Tongue (tissue), 3 donors: ENCODE measurements at places on chromosomes 3 and 15. TPM values are rescaled to one million over a fixed set of nuclear protein-coding genes. Genes with fewer than 3 reads are reported as not detected.

Gene LPCAT4
- total RNA-seq: 12.0 TPM

Gene SECISBP2L
- 50.5 TPM for total RNA-seq

Gene APOD
- total RNA-seq: 34.5 TPM

Gene CD96
- total RNA-seq: 0.10 TPM

Gene CHCHD4
- total RNA-seq: 16.1 TPM

Gene SRGAP3
- 19.7 TPM for total RNA-seq

Gene CLDN16
- not detected for total RNA-seq

DNA sequence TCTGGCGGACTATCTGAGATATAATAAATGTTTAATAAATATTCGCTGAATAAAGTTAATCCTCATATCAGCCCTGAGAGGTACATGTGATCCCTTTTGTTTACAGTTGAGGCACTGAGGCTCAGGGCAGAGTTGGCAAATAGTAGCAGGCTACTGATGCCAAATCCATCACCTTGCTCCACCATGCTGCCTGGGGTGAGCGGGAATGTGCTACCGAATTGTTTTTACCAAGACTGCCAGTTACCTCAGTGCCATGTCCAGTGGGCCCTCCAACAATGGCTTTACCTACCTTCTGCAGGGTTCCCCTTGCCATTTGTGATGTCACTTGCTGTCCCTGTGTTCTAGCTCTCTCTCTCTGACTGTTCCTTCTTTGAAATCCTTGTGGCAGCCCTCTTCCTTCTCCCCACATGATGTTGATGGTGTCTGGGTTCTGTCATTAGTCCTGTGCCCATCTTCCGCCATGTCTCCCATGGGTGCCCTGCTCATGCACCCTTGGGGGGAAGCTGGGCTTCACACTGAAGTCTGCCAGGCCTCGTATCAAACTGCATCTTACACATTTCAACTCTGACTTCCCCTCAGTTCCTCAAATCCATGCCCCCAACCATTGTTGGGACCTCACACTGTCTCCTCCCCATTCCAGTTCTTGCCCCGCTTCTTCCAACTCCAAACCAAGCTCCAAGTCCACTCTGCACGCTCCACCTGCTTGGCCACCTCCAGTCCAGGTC, 35.4 kb downstream of the SLCO2A1 start:
- DNase-seq: no peak

DNA sequence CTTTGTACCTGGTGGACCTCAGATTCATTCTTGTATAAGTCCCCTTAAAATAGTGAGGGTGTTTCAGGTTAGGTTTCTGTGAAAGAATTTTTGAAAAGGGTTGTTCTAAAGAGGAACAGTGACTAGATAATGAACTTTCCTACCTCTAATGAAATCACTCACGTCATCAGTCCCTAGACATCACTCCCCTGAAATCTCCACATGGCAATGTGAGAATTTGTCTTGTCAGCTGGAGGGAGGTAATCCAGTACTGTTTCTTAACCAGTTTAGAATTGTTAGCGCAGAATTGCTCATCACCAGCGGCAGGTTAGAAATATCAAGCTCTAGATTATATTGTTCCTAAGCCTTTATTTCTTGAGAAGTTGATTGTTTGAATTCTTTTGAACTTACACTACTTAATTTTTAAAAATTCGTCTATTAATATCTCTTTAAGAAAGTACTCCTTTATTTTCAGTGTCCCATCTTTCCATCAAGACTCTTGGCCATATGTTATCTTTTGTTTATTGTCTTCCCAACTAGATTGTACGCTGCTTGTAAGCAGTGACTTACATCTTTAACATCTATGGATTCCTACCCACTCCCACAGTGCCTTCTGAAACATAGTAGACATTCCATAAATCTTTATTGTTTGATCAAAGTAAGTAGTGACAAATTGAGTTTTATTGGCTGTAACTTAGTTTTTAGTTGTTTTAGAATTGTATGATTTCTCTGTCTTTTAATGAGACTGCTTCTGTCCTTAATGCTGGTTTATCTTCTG, 52.8 kb downstream of the RASA2 start:
- no peak for DNase-seq

DNA sequence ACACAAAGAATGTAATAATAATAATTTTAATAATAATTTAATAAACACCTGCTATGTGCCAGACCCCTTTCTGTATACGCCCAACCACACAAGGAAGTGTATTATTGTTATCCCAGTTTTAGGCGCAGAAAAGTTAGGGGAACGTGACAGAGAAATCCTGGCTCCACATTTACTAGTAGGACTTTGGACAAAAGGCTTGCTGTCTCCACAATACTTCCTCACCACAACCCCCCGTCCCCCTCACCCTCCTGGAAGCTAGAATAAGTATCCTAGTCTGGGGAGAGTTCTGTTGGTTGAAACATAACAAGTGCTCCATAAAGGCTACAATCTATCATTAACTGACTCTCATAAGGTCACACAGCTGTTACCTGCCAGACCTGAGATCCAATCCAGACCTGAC, 488 bp upstream of the IL17RD start:
- no peak for DNase-seq

- DNase-seq: no peak
These were observed 74.6 kb downstream of the KLF13 start for GRCh38 chr15:31401282-31401681.

GRCh38 chr3:16886303-16886683, 1.5 kb downstream of the PLCL2 start:
- peak; percentile 11 for DNase-seq

- DNase-seq: no peak
These were observed 81.0 kb downstream of the CLDN11 start for GRCh38 chr3:170499562-170500156.

GRCh38 chr3:123682781-123683504, 98.1 kb upstream of the HACD2 start:
- no peak for DNase-seq

- no peak for DNase-seq
These were observed 55.0 kb upstream of the EPHA3 start for GRCh38 chr3:89052386-89052785.

GRCh38 chr3:149723781-149724180, 28.5 kb downstream of the COMMD2 start:
- DNase-seq: no peak

- no peak for DNase-seq
These were observed 413.6 kb downstream of the ROBO1 start for GRCh38 chr3:79354179-79354688.

DNA sequence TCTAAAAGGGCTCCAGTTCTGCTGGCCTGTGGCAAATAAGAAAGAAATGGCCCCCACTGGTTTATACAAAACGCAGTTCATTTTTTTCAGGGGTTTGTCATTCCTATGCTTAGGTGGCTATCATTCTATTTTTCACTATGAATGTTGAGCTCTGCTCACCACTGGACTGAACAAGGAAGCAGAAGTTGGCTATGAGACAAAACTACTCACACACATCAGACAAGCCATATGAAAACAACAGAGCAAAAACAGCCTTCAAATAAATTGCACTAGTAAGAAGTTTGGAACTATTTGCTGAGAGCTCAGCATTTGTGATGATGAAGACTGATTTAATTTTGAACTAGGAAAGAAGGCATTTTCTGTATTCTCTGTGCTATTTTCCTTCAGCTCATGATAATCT, 328.5 kb downstream of the MECOM start:
- no peak for DNase-seq

GRCh38 chr3:57961828-57962447, 46.3 kb upstream of the FLNB start:
- DNase-seq: no peak

DNA sequence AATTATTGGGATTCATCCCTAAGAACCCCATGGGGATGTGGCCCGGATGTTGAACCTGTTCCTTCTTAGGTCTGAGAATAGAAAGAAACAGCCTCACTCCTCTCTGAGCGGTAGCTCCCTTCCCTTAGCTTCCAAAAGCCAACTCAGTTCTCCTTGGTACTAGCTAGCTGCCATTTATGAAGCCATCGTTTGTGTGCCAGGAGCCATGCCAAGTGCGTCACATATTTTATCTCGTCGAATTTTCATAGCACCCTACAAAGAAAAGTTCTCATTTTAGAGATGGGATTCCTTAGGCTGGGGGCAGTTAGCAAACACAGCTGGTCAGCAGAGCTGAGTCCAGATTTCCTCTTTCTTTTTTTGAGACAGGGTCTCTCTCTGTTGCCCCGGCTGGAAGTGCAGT, 45.4 kb upstream of the GLCE start:
- no peak for DNase-seq

GRCh38 chr3:42134867-42135464, 43.8 kb downstream of the TRAK1 start:
- DNase-seq: no peak

DNA sequence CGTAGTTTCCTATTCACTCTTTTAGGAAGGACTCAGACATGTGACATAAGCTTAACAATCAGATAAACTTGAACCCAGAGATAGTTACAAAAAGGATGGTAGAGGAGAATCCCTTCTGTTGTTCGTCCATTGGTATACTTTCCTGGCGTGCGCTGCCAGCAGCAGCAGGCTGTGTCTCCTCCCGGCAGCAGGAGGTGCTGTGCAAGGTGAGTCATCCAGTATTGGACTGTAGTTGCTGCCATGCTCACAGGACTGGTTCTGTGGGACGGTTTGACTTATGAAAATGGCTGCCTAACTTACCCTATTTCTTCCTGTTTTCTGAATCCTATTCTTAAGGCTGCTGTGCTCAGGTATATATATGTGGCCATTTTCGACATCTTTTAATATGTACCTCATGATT, 253.4 kb upstream of the LRRC3B start:
- DNase-seq: no peak

DNA sequence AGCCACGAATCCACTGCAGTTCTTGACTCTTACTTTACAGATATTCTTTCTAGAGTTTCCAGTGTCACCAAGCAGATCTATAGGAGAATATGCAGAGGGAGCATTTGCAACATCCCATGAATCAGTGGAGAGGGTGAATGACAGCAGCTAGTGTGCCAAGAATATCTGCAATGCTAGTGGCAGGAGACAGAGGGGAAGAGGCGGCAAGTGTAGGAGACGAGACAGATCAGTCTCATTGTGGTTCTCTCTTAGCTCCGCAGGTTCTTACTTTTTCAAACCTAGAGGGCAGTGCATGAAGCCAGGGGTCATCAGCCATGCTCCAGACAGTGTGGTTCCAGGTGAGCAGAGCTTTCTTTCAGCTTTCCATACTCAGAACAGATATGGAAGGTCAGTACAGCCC, 744 bp downstream of the ZNF619 start:
- DNase-seq: no peak

GRCh38 chr3:71611099-71611498, 27.6 kb upstream of the FOXP1 start:
- no peak for DNase-seq

DNA sequence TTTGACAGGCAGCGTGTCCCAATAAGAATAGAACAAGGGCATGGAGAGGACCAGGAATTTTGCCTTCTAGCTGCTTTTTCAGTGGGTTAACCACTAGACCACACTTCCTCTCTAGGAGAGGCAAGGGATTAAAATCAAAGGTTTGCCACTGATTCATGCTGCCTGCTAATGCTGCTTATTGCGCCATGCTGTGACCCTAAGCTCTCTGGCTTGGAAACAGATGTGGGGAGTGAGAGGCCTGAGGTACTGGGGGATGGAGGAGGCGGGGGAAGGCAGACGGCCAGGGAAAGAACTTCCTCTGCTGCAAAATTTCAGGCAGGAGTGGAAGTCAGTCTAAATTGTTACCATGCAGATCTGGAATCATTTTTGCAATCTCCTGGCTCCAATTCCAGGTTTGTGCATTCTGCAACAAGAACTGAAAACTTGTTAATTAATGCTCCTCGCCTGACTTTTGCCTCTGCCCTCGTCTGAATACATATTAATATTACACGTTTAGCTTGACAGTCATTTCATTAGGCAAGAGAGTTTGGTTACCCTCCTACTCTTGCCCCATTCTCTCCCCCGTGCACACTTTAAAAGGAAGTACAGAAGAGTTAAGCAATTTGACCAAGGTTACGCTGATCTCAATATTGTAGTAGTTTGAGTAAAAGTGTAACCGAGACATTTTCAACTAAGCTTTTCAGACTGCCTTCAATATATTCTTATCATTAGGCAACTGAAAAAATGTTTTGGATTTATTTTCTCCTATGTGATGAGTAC, 121.7 kb upstream of the SPRED1 start:
- DNase-seq: peak; percentile 90

DNA sequence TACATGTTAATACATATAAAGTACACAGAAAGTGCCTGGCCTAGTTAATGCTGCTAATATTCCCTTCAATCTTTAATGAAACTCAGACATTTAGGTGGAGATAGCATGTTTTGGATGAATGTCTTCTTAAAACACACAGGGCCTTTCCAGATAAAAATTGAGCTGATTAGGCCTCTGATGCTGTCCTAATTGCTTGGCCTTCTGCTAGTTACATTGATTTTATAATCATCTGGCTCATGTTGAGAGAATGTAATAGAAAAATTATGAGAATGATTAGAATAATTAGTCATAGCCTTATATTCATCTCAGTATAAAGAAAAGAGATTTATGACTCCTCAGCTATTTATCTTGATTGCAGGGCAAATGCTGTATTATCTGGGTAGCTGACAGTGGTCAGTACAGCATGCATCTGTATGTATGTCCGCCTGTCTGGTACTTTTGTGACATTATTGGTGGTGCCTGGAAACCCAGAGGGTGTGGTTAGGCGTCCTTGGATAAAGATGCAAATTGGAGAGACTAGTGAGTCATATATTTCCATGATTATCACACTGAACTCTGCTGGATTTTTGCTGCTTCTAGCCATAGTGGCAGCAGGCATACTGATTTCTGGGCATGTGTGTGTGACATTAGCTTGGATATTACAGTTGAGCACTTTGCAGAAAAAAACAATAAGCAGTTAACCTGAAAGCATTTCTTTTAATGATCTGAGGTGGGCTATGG, 120.8 kb downstream of the FEZF2 start:
- DNase-seq: no peak

- DNase-seq: no peak
These were observed 506.6 kb downstream of the EPHB1 start for GRCh38 chr3:135301670-135302069.

DNA sequence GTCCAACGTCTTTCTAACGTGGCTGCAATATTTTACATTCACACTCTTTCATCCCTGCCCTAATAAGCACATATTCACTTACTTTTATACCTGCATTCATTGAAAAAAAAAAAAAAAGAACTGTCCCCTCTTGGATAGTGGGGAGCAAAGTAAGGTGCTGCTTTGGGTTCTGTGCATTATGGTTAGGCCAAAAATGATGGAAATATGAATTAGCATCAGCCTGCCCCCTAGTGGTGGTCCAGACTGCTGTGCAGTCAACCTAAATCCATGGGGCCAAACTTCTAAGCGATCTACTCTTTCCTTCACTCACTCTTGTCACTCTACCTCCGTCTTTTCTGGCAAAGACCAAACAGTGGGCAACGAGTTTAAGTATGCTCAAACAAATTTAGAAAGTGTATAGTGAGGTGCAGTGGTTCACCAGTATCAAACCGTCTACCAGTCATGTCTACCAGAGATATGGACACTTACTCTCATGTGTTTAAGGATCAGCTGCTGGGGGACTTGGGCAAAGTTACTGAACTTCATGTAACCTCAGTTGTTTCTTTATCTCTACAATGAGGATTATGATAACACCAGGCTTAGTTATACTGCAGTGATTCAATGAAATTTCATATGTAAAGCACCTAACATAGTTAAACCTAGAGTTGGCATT, 61.5 kb upstream of the GRM7 start:
- peak; percentile 38 for DNase-seq
